HepG2 (cell line): ENCODE measurements at places on chromosomes 1 and 21. TPM values are rescaled to one million over a fixed set of nuclear protein-coding genes. Genes with fewer than 3 reads are reported as not detected.

Gene CYP2J2
- 1.1 and 2.1 TPM in 2 replicates for total RNA-seq

Gene SOAT1
- total RNA-seq = 40.2 and 52.0 TPM in 2 replicates

Gene TRIM67
- total RNA-seq = not detected in 2 replicates

Gene ERO1B
- total RNA-seq = 0.86 and 1.6 TPM in 2 replicates
